ENCODE measurements at places on chromosomes 2 and 18.

DNA sequence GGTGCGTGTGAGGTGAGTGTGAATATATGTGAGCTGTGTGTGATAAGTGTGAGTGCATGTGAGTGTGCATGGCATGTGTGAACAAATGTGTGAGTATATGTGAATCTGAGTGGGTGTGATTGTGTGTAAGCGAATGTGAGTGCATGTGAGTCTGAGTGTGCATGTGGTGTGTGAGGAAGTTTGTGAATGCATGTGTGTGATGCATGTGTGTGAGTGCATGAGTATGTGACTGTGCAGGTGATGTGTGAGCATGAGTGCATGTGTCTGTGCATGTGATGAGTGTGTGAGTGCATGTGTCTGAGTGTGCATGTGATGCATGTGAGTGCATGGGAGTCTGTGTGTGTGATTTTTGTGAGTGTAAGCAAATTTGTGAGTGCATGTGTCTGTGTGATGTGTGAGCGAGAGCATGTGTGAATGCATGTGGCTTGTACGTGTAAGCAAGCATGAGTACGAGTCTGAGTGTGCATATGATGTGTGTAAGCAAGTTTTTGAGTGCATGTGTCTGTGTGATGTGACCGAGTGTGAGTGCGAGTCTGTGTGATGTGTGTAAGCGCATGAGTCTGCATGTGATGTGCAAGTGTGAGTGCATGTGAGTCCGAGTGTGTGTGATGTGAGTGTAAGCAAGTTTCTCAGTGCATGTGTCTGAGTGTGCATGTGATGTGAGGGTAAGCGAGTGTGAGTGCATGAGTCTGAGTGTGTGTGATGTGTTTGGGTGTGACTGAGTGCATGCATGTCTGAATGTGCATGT, 43.3 kb downstream of the COPS8 start:
- DNase-seq: no peak

- no peak for DNase-seq
Measured at GRCh38 chr2:132814651-132815050, 144.6 kb upstream of the LYPD1 start.

GRCh38 chr18:37764541-37765288, 199.1 kb upstream of the CELF4 start:
- no peak for DNase-seq

GRCh38 chr2:161947836-161948235, 126.2 kb downstream of the DPP4 start:
- no peak for DNase-seq

- no peak for DNase-seq
Measured at GRCh38 chr2:101830555-101830954, 133.0 kb downstream of the MAP4K4 start.

DNA sequence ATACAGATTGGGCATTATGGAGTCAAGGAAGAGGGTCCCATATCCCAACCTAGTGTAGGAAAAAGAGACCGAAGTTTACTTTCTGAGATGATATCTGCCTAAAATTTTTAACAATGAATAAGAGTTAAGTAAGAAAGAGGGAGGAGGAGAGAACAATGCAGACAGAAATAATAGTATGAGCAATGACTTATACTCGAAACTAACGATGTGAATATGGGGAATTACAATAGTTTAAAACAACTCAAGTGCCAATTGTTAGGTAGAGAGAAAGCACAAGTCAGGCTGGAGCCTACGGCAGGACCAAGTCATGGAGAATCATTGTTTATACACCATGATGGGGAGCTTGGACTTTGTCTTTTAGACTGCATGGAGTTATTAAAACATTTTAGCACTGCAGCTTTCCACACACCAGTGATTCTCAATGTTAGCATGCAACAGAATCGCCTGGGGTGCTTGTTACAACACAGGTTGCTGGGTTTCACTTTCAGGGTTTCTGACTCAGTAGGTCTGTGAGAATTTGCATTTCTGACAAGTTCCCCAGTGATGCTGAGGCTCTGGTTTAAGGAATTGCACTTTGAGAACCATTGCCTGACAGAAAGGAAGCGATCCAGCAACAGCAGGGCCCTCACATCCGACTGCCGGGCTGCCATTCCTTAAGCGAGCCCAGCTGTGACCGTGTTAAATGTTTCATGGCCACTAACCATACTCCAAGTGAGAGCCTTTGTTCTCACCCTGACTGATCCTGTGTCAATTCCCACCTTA, 511.2 kb downstream of the DCDC2C start:
- DNase-seq: no peak

- no peak for DNase-seq
Measured at GRCh38 chr2:74540291-74540690, 10.6 kb downstream of the HTRA2 start.

DNA sequence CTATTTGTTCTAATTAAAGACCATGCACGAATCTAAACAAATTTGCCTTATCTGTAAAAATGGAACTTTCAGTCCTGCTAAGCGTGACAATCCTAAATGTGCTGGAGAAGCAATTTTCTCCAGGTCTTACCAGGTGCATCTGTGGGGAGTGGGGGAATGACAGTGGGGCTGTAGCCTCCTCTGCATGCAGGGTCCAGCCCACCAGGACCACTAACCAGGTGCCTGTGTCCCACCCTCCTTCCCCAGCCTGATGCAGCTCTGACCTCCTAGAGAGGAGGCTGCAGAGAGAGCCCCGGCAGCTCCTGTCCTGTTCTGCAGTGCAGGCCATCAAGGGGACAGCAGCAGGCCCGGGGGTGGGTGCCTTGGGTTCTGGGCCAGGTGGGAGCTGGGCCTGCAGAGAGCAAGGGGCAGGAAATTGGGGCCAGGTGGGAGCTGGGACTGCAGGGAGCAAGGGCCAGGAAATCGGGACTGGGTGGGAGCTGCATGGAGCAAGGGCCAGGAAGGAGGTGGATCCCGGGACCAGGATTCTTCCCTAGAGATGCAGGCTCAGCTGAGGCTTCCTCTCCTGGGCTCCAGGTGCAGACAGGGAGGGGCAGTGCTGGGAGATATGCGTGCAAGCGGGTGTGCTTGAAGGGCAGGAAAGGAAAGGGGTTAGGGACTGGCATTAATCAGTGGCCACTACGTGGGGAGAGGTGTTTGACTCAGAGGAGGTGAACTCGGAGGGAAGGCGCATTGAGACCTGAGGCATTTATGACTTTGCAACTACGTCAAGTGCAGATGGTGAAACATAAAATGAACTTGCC, 185.3 kb downstream of the ANKRD30B start:
- DNase-seq: no peak

GRCh38 chr2:194723446-194723845, 933.6 kb upstream of the SLC39A10 start:
- DNase-seq: no peak

GRCh38 chr2:84290537-84290936, 168.5 kb downstream of the SUCLG1 start:
- DNase-seq: no peak

- DNase-seq: no peak
Measured at GRCh38 chr2:130834931-130835765, 1.6 kb upstream of the ARHGEF4 start.

DNA sequence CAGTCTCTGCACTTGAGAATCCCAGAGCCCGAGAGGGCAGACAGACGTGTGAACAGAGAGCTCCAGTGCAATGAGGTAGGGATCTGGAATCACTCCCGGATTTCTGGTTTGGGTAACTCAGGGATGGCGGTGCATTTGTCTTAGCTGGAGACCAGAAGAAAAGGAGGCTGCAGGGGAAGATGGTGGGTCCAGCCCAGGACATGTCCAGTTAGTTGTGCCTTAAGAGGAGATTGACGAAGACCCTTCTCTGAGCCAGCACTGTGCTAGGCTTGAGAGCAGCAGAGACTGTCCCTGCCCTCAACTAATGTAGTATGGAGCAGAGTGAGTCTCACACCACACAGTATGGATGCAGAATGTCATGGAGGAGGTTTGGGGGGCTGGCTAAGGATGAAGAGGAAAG, 150.6 kb upstream of the COPS8 start:
- no peak for DNase-seq

DNA sequence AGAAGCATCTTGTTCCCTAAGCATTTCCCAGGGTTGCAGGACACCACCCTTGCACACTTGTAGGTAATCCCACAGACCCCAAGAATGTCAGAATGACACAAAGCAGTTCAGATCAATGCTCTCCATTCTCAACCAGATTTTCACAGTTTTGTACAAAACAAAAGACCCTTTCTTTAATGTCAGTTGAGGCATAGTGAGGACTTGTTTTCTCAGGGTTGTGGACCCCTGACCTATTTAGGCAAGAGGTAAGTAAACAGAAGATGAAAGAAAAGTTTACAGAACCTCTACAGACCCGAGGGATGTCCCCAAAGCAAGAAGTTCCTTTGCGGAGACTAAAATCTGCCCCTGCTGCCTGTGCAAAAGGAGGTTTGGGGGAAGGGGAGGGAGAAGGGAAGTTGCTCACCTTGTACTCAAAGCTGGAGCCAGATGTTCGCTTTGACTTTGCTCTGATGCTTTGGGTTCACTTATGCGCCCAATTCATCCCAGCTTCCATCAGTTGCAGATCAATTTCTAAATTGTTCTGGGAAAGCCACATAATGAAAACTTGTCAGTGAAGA, 635.4 kb downstream of the EPHA4 start:
- DNase-seq: no peak

DNA sequence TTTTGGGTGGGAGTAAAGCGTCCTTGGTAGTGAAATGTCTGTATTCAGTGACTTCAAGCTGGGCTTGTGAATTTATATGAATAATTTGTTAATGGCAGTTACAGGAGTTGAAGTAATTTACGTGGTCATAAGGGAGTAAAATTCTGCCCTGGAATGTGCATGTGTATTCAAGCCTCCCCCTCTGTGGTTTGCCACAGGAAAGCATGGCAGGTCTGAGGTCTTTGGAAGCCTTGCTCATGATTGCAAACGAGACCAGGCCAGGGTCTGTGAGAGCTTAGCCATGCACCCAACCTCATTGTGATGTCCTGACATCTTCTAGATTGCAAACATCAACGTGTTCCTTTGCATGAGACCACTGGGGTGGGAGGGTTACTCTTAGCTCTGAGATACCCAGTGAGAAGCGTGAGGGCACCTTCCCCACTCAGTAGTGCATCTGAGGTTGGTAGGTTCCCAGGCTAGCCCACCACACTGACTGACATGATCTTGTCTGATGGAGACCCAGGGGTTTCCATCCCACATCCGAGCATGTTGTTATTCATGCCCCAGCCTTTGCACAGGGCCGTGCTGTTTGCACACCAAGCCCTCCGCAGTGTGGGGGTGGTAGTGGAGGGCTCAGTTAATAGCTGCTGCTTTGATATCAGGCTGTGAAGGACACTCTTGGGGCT, 216.5 kb downstream of the KLHL29 start:
- DNase-seq: no peak

DNA sequence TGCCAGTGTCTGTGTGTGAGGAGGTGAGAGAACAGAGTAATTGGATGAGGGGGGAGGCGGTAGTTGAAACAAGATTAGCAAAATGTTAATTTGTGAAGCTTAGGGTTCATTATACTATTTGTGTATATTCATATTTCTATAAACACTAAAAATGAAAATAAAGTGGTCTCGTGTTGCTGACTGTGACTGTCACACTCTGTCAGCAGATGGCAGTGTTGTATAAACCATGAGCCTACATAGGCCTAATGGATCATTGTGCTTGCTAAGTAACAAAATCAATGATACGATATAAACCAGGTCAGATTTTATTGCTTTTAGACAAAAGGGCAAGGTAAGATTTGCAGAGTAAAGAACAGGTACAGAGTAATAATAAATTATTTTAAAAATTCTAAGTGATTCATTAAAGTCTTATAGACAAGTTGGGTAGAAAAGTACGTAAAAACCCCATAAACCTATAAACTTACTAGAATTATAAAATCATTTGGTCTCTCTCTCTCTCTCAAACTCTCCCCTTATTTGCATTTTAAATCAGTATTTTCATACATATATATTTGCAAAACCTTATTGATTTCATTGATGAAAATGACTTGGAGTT, 182.7 kb downstream of the RPIA start:
- DNase-seq: peak; percentile 4

GRCh38 chr2:58562276-58562675, 321.2 kb upstream of the FANCL start:
- no peak for DNase-seq

DNA sequence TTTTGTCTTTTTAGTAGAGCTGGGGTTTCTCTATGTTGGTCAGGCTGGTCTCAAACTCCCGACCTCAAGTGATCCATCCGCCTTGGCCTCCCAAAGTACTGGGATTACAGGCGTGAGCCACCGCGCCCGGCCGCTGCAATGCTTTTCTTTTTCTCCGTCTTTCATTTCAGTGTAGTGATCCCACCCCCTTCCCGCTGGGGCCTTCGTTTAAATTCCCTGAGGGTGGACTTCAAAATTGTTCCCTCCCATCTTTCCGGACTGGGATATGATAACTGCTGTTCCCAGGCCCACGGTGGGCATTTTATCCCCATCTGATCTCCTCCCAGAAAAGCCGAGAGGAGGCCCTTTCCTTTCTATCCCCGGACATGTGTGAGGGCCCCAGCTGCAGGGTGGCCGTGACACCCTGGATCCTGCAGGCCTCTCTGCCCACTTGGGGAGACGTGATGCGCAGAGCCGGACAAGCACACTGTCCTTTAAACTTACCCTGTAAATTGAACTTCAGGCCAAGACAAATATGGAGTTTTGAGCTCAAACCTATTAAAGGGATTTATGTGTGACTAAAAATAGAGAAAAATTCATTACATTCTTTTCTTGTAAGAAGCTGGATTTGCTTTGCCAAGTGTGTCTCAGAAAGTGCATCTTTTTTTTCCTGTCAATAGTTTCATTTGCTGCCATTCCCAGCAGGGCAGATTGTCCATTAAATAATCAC, 54.5 kb upstream of the AFF3 start:
- no peak for DNase-seq

DNA sequence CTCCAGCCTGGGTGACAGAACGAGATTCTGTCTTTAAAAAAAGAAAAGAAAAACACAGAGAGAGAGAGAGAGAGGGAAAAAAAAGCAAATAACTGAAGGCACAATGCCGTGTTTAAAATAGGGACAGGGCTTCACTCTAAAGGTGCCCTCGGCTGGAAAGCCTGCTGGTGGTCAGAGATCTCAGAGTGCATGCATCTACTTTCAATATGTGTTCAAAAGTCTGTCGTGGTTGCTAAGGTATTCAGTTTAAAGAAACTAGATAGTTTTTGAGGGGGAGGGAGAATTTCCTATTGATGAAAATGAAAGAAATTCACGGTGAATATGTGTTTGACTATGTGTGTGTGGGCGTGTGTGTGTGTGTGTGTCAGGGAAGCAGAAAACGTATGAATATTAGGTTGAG, 11.0 kb upstream of the CBLN2 start:
- no peak for DNase-seq

DNA sequence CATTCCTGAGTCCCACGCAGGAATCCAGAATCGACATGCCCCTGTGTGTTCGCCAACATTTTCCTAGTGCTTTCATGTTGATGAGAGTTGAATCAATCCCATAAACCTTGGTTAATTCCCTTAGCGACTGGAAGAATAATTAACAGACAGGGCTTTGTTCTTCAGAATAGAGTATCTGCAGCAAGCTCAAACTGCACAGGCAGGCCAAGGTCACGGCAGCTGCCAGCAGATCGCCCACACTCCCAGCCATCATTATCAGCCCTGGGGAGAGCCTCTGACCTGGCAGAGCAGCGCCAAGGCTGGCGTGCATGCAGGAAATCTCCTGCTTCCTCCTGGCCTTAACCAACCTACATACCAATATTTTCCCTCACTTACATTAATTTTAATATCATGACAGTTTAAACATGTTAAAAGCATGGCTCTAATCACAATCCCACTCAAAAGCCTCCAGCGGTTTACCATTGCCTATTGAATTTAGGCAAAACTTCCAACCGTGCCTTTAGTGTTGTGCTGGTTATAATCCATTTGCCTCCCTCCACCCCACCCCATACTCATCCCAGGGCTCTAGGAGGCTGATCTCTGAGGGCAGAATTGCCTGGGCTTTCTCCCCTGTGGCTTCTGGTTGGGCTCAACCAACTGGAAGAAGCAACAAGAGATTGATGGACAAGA, 46.8 kb upstream of the NCK2 start:
- no peak for DNase-seq

- DNase-seq: no peak
Measured at GRCh38 chr2:200654823-200655222, 69.0 kb downstream of the AOX1 start.
